ENCODE measurements at places on chromosomes 4 and X.
A peak's percentile ranks its signal among the peaks of the same experiment; 100 is the strongest.

DNA sequence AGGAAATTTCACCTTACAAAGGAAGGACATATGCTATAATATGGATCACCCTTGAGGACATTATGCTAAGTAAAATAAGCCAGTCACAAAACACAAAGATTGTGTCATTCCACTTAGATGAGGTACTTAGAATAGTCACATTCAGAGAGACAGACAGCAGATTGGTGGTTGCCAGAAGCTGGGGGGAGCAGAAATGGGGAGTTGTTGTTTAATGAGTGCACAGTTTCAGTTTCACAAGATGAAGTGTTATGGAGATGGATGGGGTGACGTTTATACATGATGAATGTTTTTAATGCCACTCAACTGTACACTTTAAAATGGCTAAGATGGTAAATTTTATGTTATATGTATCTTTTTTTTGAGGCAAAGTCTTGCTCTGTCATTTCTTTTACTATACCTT lies 14.8 kb upstream of the SPON2 start:
- no peak for DNase-seq

DNA sequence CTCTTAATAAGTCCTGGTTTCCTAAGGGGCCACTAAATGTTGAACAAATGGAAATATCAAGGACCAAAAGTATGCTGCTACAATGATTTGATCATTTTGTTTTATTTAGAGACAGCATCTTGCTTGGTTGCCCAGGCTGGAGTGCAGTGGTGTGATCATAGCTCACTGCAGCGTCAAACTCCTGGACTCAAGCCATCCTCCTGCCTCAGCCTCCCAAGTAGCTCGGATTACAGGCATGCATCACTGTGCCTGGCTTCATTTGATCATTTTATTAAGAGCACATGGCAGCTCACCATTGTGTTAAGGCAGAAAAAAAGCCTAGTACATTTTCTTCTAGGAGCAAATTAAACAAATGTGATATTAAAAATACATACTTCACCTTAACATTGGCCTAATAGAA lies 52.7 kb downstream of the DCLK2 start:
- no peak for DNase-seq

- DNase-seq: no peak
Observed at GRCh38 chrX:151745651-151746050, 11.1 kb downstream of the CNGA2 start.

GRCh38 chr4:98572697-98573096 lies 85.7 kb downstream of the TSPAN5 start:
- no peak for DNase-seq

DNA sequence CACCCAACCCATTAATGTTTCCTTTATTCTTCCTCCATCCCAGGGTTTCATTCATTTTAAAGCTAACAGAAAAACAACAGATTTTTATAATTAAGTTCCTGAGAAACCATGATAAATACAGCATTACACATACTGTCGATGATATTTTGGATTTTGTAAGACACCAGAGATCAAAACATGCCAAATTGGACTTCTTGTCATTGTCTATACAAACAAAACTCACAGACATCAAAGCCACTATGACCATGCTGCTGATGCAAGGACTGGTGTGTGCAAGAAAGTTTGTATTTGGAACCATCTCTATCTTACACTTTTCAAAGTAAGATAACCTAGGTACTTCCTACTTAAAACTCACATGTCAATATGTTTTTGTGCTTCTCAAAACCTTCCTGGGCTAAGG lies 294.0 kb upstream of the UGT8 start:
- no peak for DNase-seq

DNA sequence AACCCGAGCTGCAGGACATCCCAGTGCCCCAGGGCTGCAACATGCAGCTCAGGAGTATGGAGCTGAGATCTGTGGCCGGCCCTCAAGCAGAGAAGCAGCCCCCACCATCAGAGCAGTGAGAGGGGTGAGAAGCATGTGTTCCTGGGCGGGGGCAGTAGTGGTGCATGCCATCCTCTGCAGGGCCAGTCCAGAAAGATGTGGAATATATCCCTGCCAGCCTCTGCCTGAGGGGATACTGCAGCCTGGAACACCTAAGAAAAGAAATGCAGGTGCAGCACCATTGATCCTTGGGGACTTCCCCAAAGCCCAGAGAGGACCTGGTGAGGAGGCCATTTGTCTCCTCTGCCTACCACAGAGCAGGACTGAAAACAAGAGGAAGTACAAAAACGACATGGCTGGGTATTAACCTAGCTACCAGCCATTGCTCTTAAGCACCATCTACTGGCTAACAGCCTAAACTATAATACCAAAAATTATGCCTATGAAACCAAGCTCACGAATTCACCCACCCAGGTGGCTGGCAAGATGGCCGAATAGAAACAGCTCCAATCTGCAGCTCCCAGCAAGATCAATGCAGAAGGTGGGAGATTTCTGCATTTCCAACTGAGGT lies 158.8 kb downstream of the ADGRA3 start:
- DNase-seq: peak; percentile 70

DNA sequence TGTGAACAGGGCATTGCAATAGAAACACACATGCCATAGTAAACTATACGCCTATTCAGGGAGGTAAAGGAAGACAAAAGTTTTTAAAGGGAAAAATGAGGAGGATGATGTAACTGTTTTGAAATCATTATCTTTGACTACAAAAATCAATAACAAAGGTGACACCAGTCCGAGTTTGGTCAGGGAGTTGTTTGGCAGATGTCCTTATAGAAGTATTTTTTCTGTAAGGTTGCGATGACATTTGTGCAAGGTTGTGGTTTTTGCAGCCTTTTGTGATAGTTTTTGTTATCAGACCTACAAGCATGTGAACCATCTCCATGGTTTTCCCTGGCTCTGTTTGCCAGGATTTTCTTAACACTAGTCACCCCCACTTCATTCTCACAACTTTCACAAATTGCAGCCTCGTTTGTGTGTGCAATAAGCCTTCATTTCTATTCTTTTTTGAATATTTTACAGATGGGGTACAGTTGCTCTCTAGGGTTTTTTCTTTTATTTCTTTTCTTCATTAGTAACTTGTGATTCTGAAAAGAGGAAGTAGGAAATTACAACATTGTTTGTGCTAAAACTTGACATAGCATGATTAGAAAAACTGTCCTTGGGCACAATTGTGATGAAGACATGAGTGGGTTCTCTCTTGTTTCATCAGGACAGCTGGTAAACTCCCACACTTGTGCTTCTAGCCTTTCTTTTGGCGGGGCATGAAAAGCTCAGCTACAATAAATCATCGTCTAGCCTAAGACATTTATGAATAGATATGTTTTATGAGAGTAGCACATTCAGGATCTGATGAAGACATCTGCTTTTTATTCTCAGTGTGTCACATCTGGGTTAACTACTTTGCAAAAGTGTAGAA lies 60.2 kb upstream of the PNPLA4 start:
- DNase-seq: no peak

DNA sequence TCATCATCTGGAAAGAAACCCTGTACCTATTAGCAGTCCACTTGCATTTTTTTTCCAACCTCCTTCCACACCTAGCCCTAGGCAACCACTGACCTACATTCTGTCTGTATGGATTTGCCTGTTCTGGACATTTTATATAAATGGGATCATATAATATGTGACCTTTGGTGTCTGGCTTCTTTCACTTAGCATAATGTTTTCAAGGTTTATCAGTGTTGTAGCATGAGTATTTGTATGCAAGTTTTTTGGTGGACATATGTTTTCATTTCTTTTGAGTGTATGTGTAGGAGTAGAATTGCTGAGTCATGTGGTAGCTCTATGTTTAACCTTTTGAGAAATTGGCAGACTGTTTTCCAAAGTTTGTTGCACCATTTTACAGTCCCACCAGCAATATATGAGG lies 198.6 kb downstream of the CEP135 start:
- DNase-seq: no peak

DNA sequence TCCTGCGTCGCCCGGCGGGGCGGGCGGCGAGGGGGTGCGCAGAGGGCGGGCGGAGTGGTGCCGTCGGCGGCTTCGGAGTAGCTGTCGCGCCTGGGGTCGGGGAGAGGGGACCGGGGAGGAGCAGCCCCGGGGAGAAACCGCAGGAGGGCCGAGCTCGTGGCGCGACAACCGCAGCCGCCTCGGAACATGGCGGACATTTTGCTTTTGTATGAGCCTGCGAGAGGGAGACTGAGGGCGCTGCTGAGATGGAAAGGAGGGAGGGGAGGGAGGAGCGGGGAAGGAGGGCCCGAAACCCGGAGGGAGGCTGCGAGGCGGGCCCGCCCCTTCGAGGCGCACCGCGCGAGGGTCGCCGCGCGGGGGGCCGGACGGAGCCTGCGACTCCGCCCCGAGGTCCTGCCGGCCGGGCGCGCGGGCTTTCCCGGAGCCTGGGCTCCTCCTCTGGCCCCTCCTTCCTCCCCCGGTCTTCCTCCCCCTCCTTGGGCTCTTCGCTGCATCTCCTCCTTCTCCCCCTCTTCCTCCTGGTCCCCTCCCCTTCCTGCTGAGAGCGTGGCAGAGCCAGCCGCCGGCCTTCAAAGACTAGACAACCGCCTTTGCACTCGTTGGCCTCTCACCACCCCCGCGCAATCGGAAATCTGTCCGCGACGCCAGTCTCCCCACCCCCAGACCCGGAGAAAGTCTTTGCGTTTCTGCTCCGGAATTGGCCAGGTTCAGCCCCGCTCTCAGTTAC lies 1.1 kb downstream of the INTS6L start:
- DNase-seq: peak; percentile 84

DNA sequence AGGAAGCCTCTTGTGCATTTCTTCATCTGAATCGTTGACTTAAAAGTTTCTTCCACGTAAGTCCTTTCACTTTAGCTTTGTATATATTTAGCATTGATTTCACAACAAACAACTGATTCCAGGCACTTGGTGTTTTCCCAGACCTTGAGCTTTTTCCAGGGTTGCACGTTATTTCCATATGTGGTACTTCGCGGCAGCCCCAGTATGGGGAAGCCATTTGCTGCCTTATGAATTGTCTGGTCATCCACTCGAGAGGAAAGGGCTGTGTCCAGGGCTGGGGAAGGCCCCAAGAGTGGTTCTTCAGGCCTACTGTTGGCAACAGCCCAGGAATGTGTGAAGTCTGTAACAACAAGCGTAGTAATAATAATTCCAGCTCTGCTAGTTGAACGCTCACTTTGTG lies 2.8 kb upstream of the TLR8 start:
- no peak for DNase-seq

DNA sequence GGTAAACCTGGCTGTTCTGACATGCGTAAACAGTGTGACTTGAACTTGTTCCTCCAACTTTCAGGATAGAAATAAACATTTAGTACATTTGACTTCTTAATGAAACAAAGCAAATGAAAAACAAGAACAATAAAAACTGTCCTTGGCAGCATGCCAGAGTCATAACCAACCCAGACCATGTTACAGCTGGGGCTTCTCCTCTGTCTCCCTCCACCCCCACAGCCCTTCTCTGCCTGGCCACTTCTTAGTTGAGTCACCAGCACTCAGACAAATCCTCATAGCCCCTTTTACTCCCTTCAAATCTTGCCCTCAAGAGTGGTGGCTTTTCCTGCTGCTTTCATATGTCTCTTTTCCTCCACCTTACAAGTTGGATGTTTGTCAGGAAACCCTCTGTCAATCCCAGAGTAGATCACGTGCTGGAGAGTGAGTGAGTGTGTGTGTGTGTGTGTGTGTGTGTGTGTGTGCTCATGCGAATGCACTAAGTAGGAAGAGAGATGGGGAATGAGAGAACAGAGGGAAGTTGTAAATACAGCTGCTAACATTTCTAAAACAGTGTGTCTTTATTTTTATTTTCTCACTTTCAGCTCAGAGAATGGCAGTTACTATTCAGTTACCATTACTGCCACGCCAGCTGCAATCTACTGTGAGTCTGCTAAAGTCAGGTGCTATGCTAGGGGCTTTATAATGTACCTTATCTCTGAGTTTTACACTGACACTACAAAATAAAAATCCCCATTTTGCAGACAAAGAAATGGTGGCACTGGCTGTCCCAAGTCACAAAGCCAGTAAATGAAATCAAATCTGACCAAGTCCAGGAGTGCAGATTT lies 15.0 kb downstream of the SCARB2 start:
- peak; percentile 63 for DNase-seq

- peak; percentile 31 for DNase-seq
Observed at GRCh38 chr4:150289881-150290280, 211.6 kb downstream of the DCLK2 start.

DNA sequence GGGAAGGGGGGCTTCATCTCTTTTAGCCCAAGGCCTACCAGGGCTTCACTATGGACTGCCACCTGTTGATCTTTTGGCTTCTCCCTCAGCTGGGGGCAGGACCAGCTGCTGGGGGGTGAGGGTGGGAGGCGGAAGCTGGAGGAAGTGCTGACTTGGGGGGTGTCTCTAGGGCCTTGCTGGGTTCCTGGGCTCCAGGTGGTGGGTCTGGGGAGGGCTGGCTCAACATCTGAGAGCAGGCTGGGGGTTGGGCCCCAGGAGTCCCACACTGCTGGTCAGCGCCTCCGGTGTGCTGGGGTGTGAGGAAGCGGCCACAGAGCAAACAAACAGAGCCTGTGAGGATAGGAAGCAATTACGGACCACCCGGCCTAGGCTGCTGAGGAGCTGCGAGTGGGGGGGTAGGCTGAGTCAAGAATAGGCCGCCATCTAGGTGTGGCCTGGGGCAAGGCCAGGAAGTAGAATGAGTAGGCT lies 85.7 kb downstream of the EFNB1 start:
- DNase-seq: no peak

GRCh38 chrX:46407753-46408130 lies 137.5 kb downstream of the ZNF674 start:
- no peak for DNase-seq

DNA sequence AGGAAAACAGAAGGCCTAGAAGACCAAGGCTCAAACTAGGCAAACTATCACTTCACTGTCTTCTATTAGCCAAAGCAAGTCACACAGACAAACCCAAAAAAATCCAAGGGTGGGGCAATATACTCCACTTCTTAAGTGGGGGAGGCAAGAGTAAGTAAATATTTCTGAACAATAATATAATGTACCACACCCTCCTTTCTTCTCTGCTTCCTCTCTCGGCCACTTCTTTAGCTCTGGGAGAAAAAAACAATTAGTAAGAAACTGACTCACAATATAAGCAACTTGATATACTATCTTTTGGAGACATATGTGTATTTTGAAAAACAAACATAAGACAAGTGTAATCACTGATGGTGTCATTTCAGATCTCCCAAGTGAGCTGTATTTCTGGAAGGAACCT lies 14.8 kb downstream of the DCAF8L1 start:
- DNase-seq: no peak

DNA sequence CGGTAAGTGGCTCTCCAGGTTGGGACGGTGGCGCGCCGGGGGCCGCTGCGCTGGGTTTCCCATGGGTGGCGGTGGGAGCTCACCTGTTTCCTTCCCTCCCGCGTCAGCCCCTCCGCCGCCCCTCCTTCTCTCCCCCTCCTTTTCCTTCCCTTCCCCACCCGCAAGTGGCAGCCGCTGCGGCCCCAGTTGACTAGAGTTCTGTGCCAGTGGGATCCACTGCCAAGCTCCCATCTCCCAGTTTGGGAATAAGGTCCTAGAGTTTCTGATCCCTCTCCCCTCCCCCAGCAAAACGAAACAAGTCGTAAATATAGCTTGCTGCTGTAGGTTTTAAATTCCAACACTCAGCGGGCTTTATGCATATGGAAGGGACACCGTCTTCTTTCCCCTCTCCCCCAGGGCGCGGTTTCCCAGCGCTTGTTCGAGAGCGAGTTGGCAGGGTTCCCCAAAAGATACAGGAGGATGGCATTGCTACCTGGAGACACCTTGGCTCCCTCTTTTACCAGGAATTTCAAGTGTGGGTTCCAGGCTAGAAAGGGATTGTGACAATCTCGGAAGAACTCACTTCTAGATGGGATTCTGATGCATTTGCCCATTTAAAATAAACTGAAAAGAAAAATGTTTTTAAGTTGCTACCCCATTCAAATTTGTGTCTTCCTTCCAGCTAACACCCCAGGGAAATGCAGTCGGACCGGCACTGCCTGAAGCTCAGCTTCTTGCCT lies 1.2 kb downstream of the TLL1 start:
- DNase-seq: no peak

GRCh38 chr4:37802068-37802666 lies 24.3 kb upstream of the PGM2 start:
- DNase-seq: peak; percentile 77
